Stimulated activated CD8-positive, alpha-beta memory T cell treated with anti-CD3 and anti-CD28 coated beads, Interleukin-12 subunit alpha, Interleukin-12 subunit beta, amount 100 ng/mL, for 4 hours (primary cell): ENCODE measurements at places on chromosomes 6 and 20.

DNA sequence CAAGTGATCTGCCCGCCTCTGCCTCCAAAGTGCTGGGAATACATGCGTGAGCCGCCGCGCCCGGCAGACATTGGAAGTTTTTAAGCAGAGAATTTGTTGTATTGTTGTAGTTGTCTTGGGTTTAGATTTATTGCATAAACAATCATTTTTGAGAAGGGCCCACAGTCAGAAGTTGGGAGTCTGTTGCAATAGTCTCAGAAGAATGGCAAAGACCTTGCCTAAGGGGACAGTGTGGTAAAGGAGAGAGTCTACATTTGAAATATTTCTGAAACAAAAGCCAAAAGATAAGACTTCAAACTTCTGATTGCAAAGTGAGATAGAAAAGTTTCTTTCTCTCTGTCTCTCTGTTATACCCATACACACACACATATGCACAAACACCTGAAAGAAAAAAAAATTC is 22.5 kb downstream of the HFE start:
- DNase-seq = no peak

DNA sequence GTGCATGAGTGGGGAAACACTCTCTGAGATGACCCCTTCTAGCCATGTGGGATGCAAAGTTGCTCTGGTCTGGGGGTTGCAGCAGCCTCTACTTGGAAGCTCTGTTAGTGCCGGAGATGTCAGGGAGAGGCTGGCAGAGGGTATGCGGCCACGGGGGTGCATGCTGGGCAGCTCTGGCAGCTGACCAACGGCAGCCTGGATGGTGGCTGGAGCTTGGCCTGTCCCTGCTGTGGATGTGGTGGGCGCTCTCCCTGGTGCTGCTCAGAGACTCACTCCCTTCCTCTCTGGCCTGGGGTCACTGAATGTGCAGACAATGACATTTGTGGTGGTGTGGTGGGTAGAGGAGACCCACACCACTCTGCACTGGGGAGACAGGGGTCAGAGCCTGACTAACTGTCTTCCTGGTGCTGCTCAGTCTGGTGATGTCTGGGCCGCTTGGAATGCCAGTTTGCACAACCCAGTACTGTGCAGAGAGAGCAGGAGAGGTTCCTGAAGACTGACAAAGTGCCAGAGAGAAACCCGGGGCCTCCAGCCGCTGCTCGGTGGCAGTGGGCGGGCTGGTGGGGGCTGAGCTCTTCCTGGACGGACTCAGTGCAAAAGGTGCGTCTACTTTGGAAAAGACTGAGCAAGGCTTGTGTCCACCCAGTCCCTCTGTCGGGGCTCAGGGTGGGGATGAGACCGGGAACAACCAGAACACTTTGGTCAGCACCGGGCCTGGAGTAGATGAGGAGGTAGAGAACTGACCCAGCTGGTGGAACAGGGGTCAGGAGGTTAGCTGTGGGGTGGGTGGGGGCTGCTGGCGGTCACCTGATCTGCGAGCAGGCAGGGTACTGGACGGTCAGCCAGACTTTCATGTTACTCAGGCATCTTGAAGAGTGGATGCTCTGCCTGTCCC is 2.7 kb downstream of the MYT1 start:
- DNase-seq = no peak

- DNase-seq = no peak
Observed at GRCh38 chr6:168035661-168036545, 38.4 kb downstream of the KIF25 start.

DNA sequence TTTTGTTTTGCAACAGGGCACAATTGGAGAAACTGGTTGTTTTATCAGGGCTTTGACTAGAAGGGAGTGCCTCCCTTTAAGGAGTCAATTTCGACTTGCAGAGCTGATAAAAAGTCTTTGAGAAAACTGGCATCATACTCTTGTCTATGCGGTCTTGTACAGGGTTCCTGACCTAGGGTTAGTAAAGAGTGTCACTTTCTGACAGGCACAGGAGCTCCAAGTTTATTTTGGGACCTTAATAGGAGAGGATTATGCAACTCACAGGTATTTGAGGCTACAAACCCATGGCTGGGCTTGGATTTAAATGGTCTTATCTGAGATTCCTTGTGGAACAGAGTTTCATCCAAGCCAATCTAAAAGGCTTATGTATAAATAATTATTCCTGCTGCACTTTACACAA is 365.4 kb downstream of the HTR1B start:
- no peak for DNase-seq

- DNase-seq = no peak
Observed at GRCh38 chr6:5082487-5083306, 2.4 kb upstream of the PPP1R3G start.

DNA sequence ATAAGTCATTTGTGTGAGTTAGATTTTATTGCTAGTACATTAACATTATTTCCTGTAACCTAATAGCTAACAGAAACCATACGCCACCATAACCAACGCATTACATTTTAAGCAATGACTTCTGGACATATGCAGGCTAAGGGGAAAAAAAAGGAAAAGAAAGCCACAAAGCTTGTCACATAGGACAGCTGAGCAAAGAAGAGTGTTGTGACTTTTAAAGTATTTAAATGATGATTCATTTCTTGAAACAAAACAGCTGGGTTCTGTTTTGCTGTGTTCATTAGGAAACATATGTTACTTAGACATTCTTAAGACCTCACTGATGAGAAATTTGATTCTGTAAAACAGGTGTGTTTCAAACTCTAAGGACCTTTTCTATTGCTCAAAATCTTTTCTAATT is 171.4 kb downstream of the COL9A1 start:
- DNase-seq = no peak

DNA sequence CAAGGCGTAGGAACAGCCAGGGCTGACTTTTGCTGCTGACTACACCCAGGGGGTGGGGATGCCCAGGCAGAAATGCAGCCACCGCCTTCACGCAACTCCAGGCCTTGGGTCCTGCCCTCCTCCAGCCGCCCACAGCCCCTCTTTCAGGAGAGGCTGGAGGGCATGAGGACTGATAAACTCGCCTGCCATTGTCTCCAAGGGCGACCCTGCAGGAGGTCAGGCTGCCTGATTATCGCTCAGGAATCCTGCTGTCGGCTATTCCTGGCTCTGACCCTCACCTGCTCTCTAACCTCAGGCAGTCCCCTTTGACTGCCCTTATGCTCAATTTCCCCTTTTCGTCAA is 62.0 kb upstream of the HDDC2 start:
- DNase-seq = no peak

- DNase-seq = no peak
Observed at GRCh38 chr6:165059032-165059431, 250.4 kb downstream of the C6orf118 start.

- DNase-seq = peak; percentile 81
Observed at GRCh38 chr6:31901953-31902643, at the start of gene ZBTB12. TSS of gene ZBTB12 (minus strand) at chr6:31902086. CDS start at chr6:31901305, 781 bp downstream.

DNA sequence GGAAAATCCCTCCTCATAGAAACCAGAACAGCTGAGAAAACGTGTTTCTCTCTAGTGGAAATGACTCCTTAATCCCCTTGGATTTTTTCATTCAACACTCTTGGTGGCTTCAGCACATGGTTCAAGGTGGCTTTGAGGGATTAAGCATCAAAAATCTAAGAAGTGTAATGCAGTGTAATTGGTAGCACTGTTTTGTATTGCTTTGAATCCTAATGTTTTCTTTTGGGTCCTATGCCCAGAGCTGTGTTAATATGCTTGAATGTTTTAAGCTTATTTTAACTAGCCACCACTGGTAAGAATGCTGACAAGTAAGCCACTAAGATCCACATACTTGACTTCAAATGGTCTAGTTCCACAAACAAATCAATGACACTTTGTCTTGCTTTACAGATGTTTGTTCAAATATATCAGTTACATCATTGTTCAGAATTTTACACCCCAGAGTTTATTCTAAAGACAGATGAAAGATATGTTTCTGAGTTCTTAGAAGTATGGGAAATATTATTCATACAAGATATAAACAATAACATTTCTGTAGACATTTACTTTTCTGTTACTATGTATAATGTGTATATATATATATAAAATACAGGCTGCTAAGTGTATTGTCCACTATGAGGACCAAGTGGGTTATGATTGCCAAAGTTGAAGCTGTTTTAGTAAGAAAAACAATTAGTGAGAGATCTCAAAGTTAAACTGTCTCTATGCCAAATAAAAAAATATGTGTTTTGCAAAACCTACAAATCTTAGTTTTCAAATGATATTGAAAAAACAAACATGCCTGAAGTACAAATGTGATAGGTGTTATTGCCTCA is 220.8 kb downstream of the OGFRL1 start:
- DNase-seq = no peak

DNA sequence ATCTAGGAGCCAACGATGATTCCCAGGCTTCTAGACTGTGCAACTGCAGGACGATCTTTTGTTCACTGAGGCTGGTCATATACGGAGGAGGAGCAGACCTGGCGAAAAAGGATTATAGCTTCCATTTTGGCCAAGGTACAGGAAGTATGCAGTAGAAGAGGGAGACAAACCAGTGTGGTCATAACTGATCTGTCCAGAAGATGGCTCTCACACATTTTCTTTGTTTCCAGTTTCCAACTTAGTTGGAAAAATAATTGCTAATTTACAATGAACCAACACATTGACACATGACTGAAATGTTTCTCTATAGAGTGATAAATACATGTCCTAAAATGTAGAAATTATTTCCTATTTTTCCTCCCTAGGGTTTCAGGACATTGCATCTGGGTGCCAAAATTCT is 364.1 kb upstream of the BTBD3 start:
- DNase-seq = no peak

DNA sequence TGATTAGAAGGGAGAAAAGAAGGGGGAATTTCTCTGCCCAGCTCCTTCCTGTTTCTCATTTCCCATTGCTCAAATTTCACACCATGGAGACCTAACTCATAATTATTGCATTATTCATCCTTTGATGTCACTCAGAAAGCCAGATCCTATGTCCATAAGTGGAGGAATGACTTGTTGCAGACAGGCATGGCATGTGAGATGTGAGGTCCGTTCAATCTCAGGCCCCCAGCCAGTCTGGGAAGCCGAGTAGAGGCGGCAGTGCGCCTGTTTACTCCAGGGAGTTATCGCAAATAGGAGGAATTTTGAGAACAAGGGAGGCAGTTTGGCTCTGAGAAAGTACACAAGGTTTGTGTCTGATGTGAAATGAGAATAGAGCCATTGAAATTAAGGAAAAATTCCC is 26.9 kb upstream of the MOCS1 start:
- no peak for DNase-seq

- no peak for DNase-seq
Observed at GRCh38 chr6:143844006-143844405, 868 bp downstream of the LTV1 start.

GRCh38 chr6:80544976-80545722 is 438.7 kb downstream of the BCKDHB start:
- no peak for DNase-seq

DNA sequence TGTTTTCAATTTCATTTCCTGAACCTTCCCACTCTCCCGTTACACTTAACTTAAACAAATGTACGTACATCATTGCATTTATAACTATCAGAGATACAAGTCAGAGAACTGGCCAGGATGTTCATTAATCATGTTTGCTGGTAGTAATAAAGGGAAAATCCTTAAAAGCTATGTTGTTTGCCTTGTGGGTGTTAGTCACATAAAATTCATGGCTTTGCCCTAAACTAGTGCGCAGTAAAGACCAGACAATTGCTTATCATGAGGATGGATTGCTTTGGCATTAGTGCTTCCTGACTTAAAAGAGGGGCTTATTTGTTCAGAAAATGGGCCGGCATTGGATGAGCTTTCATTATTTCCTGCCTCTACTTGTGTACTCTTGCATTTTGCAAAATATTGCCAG is 1037.3 kb upstream of the FLRT3 start:
- DNase-seq = no peak

DNA sequence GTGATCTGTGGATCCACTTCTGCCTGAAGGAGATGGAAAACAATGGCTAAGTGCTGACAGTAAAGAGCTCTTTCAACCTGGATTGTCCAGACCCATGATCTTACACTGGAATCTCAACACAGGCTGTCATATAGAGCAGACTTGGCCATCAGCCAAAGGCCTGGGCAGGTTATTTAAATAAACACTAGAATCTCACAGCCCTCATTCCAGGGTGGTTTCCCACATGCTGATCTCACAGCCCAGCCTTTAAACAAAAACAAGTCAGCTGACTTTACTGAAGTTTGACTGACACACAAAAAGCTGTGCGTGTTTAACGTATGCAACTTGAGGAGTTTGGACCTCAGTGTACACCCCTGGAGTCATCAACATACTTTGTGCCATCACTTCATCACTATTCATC is 28.4 kb downstream of the SYNDIG1 start:
- no peak for DNase-seq

- no peak for DNase-seq
Observed at GRCh38 chr6:130933712-130934200, 106.5 kb downstream of the SMLR1 start.

- no peak for DNase-seq
Observed at GRCh38 chr6:83603551-83603950, 91.2 kb downstream of the PRSS35 start.

- no peak for DNase-seq
Observed at GRCh38 chr6:40442591-40442990, 144.6 kb downstream of the LRFN2 start.

- peak; percentile 33 for DNase-seq
Observed at GRCh38 chr20:815914-816606, 17.5 kb upstream of the FAM110A start.

- no peak for DNase-seq
Observed at GRCh38 chr6:119481976-119482375, 132.4 kb upstream of the MAN1A1 start.

- DNase-seq = no peak
Observed at GRCh38 chr6:7424967-7425807, 35.6 kb downstream of the RIOK1 start.

GRCh38 chr6:128803911-128804310 is 79.0 kb upstream of the LAMA2 start:
- no peak for DNase-seq

DNA sequence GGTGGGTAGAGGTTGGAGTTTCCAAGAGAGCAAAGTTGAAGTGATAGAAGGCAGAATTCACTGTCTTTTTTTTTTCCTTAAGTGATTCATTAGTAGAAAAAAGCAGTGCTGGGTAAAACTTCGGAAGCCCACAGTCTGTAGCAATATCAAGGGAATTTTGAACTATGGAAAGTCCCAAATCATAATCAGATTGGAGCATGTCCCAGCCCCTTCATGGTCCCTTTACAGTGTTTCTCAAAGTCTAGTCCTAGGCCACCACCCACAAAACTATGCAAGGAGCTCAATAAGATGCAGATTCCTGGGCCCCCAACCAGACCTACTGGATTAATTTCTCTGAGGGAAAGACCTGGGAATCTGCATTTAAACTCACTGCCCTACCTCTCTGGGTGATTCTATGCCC is 22.6 kb downstream of the NEDD9 start:
- DNase-seq = no peak

GRCh38 chr6:79277109-79277508 is 42.6 kb upstream of the HMGN3 start:
- DNase-seq = no peak

DNA sequence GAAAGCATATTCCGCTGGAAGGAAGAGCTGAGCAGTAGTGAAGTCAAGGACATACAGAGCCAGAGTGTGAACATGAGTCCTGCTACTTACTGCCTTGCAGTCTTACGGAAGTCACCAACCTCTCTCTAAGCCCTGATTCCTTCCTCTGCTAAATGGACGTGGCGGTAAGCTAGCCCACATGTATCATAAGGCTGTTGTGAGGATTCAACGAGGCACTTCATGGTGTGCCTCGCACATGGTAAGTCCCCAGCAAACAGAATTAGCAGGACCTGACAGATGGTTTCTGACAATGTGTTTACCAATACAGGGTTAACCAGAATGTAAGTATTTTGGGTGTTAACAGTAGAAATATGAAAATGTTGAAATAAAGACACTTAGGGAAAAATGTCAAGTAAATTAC is 93.2 kb downstream of the IRF4 start:
- no peak for DNase-seq
